Fibroblast of skin of back (primary cell): ENCODE measurements at places on chromosomes 3 and 15.
A peak's percentile ranks its signal among the peaks of the same experiment; 100 is the strongest.

DNA sequence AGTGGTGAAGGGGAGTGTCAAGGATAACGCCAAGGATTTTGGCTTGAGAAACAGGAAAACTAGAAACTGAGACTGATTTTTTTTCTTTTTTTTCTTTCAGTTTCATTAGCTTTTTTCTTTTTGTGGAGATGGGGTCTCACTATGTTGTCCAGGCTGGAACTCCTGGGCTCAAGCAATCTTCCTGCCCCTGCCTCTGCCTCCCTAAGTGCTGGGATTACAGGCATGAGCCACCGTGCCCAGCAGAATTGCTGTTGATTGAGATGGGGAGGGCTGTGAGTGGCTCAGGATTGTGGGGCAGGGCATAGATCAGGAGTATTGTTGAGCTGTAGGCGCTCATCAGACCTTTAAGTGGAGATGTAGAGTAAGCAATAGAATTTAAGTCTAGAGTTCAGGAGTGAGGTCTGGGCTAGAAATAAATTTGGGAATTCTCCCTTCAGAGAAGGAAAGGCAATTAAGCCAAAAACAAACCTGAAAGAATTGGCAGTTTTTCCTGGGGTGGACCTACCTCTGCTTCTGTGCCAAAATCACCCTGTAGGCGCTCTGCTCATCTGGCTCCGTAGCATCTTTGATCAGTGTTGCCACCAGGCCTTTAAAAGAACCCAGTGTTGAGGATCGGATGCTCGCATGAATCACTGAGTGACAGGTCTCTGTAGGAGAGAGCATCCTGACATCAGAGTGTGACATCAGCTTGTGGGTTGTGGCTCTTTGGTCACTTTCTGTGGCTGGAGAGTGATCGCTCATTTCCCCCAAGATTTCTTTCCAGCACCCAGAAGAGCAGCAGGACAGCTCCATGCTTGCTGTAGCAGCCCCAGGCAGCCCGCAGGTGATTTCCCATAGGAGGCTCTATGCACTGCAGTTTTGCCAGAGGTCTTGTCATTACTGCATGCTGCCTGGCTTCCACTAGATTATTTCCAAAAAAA, 15.8 kb downstream of the ABHD17C start:
- peak; percentile 54 for DNase-seq

- DNase-seq = peak; percentile 19
Observed at GRCh38 chr3:170128977-170129431, 52.5 kb downstream of the PHC3 start.

DNA sequence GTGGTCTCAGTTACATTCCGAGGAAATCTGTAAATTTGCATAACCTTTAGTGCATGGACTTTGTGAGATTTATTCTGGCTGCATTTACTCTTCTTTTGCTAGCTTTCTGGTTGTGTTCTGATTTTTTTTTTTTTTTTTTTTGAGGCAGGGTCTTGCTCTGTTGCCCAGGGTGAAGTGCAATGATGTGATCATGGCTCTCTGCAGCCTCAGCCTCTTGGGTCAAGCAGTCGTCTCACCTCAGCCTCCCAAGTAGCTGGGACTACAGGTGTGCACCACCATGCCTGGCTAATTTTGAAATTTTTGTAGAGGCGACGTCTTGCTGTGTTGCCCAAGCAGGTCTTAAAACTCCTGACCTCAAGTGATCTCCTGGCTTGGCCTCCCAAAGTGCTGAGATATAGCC, 12.6 kb downstream of the RAB5A start:
- no peak for DNase-seq

DNA sequence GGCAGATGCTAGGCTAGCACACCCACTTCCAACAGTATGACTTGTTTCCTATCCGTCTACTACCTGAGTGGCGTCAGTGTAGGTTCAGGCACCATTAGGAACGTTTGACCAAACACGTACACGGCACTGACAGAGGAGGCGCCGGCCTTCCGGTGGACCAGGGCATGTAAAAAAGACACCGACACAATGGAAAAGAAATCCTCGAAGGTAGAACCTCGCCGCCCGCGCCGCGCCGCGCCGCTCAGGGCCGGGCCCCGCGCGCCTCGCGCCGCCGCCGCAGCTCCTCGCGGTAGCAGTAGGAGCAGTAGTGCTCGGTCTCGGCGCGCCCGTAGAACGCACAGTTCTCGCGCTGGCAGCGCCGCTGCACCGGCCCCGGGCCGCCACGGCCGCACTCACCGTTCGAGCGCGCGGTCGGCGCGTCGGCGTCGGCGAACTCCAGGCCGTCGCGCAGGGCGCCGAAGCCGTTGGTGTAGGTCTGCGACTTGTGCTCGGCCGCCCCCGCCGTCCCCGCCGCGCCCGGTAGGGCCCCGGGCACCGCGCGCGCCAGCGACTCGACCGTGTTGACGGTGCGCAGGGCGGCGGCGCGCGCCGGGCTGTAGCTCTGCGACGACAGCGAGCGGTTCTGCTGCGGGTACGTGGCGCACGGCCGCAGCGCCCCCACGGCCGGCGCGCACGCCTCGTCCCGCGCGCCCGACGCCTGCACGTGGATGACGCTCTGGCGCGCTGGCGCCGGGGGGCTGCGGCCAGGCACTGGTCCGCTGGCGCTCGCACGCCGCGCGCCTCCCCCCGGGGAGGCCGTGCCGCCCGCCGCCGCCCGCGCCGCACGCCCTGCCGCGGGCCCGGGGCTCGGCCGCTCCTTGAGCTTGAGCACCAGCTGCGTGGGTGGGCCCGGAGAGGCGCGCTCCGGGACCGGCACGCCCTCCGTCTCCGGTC, 156.7 kb downstream of the KLF13 start:
- DNase-seq = peak; percentile 23

GRCh38 chr3:171371354-171371753, 88.9 kb downstream of the TNIK start:
- no peak for DNase-seq

GRCh38 chr3:139935016-139935865, at the start of gene CLSTN2:
TSS of gene CLSTN2 (plus strand) at chr3:139935185.
- DNase-seq = peak; percentile 50

DNA sequence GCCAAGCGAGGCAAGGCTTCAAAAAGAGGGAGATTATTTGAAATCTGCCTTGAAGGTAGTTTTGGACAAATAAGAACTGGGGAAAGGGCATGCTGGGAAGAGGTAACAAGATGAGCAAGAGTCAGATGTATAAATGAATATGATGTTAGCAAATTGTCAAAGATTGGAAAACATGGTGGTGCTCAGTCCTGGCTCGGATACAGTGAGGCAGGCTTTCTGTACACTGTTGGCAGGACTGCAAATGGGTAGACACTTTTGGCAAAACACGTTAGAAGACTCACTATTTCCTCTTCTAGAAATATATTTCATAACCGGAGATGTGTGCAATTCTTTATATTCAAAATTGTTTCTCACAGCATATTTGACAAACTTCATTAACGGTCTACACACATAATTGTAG, 429.9 kb downstream of the IL5RA start:
- no peak for DNase-seq

DNA sequence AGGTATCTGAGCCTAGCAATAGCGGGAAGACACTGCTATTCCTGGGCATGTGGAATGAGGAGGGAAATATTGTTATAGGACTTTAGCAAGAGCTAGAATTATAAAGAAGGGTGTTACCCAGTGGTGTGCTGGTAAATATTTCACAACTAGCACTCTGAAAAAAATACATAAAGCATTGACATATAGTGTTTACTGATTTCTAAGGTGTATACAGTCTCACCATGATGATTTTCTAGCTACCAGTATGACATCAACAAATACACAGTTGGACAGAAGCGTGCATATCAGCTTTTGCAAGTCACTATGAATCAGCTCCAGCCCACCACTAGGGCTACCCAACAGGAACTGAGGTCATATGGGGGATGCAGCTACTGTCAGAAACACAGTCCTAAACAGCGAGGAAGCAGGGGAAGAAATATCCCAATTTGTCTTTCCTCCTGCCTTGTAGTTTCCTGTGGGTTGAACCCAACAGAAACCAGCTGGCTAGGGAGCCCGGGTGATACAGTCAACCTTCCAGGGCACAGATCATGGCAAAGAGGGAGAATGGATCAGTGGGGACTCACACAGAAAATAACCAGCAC, 39.6 kb downstream of the HGD start:
- DNase-seq = peak; percentile 32

DNA sequence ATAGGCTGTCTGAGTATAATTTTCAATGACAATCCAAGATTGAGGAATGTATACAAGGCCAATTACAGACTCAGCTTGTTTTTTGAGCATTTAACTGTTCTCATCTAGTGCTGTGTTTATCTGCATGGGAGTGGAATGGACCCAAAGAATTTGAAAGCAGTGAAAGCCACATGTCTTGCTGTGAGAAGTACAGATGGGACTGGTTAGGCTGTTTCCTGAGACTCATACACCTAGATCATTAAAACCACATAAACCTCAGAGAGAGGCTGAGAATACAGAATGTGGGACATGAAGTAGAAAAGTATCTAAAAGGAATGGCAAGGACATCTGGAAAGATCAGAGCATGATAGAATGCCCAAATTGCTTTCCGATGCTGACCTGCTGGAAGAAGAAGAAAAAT, 224.6 kb downstream of the NLGN1 start:
- peak; percentile 23 for DNase-seq

DNA sequence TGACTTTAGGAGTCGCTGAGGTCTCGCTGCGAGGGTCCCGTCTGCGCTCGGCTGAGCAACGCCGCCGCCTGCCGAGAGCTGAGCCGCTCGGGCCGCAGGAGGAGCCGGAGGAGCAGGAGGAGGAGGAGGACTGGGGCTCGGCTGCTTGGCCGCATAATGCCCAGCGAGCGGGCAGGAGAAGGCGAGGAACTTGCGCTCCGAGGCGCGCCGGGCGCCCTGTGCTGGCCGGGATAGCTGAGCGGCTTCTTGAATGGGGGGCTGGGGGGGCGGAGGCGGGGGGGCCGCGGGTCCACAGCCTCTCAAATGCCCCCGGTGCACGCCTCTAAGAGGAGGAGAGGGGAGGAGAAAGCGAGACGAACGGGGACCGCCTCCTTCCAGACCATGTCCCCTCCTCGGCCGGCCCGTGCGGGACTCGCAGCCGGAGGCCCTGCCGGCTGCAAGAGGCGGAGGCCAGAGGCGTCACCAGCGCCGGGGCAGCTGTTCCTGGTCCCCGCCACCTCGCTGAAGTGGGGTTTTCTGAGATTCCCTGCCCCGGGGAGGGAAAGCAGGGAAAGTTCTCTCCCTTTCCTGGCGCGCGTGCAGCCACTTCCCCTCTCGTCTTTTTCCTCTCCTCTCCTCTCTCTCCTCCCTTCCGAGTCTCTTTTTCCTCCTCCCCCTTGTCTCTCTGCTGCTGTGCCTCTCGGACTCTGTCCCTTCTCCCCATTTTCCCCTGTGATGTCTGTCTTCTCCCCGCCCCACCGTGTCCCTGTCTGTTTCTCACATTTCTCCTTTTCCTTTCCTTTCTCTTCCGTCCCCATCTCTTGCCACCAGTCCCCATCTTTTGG, at the start of gene ADAMTS9:
Gene ADAMTS9, minus strand, starts transcription at position 220 of the 824 bp plus-strand sequence. CDS start 343 bp downstream, outside the sequence.
- DNase-seq = peak; percentile 79

DNA sequence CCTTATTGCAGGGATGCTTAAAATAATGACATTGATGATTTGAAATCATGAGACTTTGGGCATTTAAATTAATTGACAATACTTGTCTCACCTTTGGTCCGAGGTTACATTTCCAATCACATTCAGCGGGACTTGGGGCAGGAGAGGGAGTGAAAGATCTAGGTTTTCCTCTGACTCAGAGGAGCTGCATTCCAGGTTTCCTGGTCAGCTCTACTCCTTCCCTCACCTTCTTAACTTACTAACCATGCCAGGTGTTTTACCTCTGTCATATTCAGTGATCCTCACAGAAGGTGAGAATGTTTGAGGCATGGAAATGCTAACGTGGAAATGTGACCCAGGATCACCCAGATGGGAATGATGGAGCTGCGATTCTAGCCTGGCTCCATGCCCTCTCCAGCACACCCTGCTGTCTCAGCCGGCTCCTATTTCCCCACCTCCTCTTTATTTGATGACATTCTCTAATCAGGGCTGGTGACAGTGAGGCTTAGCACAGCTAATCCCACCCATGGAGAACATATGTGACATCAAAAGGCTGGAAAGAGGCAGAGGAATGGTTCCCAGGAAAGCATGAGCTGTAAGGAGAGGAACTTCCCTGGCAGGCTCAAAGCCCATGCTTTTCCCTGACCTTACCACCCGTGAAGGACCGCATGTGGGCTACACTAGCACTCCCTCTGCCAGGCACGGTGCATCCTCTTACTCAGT, 38.7 kb downstream of the THSD4 start:
- peak; percentile 30 for DNase-seq

- DNase-seq = no peak
Observed at GRCh38 chr3:31772272-31772671, 208.8 kb downstream of the OSBPL10 start.

- DNase-seq = peak; percentile 79
Observed at GRCh38 chr3:50251220-50251619, 15.2 kb downstream of the GNAI2 start.

GRCh38 chr3:100155128-100155527, 40.8 kb upstream of the FILIP1L start:
- DNase-seq = peak; percentile 48

GRCh38 chr15:100899601-100900000, 19.6 kb upstream of the LRRK1 start:
- DNase-seq = no peak

DNA sequence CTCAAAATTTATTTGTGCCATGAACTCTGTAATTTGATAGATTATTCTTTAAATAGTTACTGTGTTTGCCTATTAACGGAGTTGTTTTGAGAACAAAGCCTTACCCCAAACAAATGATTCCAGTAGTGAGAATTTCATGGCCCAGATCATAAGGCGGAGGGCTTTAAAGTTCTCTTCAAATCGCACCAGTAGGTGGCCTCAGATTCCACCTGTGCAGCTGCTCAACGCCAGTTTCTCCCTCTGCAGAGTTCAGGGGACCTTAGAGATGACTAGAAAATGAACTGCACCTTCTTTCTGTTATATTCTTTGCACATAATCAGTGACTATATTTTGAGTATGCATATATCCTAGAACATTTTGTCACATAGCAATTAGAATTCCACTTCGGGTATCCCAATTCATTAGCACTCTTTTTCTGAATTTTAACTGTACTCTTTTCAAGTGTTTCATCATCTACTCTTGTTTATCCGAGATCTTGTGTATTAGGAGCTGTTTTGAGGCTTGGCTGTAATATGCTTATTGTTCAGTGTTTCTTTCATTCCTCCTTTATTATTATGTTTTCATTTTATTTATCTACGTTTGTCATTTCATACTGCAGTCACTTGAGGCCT, 232.6 kb upstream of the CHRM5 start:
- DNase-seq = peak; percentile 33

GRCh38 chr15:25677719-25678499, 185.2 kb downstream of the ATP10A start:
- DNase-seq = no peak

- DNase-seq = peak; percentile 38
Observed at GRCh38 chr15:98455904-98456303, 192.4 kb upstream of the IGF1R start.

GRCh38 chr3:196537319-196537984, 22.3 kb upstream of the SMCO1 start:
- no peak for DNase-seq

DNA sequence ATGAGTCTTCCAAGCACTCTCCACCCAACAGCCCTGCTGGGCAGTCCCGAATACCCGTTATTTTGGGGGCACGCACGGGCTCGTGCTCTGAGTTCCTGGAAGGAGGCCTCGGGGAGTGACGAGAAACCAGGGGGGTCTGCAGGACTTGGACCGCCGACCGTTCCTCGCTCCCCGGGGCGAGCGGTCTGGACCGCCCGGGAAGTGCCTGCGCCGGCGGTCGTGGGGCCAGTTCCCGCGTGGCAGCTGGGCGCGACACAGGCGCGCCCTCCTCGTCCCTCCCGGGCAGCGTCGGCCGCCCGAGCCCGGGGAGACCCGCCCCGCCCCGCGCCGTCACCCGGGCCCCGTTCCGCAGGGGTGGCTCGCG, 387 bp downstream of the GNB4 start:
- DNase-seq = peak; percentile 42

GRCh38 chr15:66850078-66850991, 148.3 kb downstream of the SMAD6 start:
- DNase-seq = no peak

- DNase-seq = no peak
Observed at GRCh38 chr15:70210528-70210927, 112.8 kb upstream of the TLE3 start.
